Posterior vena cava (tissue), 2 donors: ENCODE measurements at places on chromosomes 7 and 10. TPM values are rescaled to one million over a fixed set of nuclear protein-coding genes. Genes with fewer than 3 reads are reported as not detected.

GRCh38 chr7:153017223-153017622 is 257.7 kb downstream of the ACTR3B start:
- DNase-seq, result no peak

DNA sequence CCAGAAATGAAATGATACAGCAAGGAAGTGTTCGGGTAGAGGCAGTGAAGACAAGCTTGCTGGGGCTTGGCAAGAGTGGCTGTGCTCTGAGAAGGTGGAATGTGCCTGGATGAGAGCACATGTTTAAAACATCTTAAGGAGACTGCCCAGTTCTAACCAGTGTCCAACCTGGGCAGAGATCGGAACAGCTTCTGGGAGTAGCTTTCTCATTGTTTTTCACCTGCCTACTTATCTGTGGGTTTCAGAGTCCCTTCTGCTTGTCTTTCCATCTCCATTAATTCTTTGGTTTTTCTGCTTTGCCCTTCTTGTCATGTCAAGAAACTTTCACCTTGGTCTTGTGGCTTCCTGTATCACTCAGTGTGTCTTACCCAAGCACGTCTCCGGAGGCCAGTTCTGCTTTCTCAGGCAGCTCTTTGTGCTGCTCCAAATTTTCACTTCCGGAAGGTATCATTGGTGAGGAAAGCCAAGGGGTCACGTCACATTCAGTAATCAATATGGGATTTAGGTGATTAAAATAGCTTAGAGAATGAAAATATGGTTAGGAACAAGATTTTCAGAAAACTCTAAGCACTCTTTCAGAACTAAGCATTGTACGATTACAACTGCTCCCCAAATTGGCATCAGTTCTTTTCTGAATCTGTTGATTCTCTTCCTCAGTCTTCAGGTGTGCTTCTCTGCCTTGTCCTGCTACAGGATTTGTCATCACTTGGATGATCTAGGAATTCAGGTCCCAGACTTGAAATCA is 5.5 kb upstream of the LAMB4 start:
- no peak for DNase-seq

GRCh38 chr10:12535656-12536055 is 186.3 kb downstream of the CAMK1D start:
- DNase-seq, result no peak

DNA sequence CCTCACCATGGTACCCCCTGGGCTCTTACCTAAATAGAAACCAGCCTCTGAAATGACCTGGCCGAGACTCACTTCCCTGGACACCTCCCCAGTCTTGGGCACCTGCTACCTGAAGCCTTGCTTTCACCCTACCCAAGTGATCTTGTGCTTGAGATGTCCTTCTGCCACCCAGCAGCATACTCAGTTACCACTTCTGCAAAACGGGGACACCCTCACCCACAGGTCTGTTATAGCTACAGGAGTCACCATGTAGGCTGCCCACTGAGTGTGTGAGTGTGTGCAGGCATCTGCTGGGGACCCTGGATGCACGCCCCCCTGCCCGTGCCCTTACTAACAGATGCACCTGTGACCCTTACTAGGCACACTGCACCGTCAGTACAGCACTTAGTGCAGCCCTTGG is 94.8 kb upstream of the PPIF start:
- DNase-seq, result no peak

- peak; percentile 94 for DNase-seq
These were observed at the start of gene CLIP2 for GRCh38 chr7:74289018-74289658. Gene CLIP2, plus strand, starts transcription at chr7:74289407. Its CDS starts 28,140 bp downstream, at chr7:74317547.

DNA sequence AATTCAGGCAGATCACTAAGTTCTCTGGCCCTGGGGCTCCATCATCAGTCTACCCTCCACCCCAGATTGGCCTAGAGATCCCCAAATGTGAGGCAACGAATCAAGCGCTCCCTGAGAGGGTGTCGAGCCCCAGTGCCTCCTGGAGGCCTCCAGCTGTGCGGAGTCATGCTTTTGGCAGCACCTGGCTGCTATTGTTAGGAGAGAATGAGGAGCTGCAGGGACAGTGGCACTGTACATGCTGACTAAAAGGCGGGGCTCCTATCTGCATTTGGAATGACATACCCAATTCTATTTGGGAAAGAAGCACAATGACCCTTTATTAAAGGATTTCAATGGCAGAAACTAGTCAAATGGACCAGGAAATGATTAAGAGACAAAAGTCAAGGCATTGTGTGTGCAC is 161.8 kb downstream of the DPY19L1 start:
- no peak for DNase-seq

DNA sequence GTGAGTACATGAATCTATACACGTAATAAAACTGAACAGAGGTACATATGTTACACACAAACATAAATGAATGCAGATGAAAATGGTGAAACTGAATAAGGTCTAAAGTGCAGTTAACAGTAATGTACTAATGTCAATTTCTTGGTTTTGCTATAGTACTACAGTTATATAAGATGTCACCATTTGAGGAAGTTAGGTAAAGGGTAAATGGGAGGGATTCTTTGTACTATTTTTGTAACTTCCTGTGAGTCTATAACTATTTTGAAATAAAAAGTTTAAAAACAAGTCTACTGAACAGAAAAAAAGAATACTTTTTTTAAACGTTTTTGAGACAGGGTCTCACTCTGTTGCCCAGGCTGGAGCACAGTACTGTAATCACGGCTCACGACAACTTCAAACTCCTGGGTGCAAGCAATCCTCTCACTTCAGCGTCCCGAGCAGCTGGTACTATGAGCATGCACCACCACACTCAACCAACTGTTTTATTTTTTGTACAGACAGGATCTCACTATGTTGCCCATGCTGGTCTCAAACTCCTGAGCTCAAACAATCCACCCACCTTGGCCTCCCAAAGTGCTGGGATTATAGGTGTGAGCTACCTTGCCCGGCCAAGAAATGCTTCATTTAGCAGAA is 71.5 kb downstream of the WAPL start:
- no peak for DNase-seq

- DNase-seq, result no peak
These were observed 24.9 kb downstream of the PPP2R2D start for GRCh38 chr10:131925716-131926115.

DNA sequence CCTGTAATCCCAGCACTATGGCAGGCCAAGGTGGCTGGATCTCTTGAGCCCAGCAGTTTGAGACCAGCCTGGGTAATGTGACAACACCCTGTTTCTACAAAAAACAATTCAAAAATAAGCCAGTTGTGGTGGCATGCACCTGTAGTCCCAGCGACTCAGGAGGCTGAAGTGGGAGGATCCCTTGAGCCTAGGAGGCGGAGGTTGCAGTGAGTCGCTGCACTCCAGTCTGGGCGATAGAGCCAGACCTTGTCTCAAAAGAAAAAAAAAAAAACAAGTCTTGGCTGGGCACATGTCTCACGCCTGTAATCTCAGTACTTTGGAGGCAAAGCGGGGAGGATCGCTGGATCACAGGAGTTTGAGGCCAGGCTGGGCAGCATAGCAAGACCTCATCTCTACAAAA is 74.6 kb upstream of the PDSS1 start:
- no peak for DNase-seq

DNA sequence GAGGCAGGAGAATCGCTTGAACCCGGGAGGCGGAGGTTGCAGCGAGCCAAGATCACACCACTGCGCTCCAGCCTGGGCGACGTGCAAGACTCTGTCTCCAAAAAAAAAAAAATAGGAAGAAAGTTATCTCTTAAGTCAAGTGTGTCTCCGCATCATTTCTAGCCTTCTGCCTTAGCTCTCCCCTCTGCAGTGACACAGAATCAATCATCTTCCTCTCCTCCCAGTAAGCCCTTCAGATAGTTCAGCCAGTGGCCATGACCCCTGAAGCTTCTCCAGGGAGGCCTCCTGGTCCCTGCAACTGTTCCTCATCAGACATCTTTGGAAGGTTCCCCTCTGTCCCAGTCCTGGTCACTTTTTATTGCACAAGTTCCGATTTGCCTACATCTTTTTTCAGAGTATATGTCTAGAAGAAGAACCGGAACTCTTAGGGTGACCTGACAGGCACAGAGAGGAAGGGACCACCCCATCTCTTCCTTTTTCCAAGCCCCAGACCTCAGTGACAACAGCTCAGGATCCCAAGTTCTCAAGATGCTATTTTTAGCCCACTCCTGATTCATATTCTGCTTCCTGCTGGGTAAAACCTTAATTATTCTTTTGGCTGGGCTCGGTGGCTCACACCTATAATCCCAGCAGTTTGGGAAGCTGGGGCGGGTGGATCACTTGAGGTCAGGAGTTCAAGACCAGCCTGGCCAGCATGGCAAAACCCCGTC is 6.6 kb upstream of the RHBDD2 start:
- no peak for DNase-seq

DNA sequence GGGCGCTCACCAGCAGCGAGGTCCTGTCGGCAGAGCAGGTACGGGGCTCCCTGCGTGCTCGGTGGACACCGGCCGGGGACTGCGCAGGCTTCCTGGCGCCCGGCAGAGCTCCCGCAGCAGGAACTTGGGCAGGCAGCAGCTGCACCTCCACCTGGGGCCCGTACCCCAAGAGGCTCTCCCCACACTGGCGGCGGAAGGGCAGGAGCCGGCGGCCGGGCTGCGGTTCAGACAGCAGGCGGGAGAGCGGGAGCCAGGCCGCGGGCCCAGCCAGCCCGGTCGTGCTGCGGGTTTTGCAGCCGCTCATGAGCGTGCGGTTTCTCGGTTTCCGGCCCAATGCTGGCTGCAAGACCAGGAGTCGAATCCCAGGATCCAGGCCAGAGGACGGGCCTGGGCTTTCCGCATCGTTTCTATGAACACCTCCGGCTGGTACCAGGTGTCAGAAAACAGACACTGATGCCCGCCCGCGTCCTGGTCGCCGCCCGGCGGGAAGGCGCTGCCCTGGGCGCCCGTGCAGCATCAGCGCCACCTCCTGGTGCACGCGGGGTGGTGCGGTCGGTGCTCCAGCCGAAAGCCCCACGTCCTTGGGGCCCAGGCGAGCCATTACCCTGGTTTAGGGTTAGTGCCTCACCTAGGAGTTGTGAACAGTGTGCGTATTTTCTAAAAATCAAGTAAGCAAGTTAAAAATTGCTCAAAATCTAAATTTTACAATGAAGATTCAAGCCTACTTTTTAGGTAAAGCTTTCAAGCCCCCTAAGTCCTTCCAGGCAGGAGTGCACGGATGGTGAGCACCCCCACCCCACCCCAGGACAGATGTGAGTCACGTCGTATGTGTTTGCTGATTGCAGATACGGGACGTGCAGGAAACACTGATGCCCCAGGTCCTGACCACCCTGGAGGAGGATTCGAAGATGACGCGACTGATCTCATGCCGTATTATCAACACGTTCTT is 47.4 kb upstream of the PRKAR1B start:
- DNase-seq, result peak; percentile 89

DNA sequence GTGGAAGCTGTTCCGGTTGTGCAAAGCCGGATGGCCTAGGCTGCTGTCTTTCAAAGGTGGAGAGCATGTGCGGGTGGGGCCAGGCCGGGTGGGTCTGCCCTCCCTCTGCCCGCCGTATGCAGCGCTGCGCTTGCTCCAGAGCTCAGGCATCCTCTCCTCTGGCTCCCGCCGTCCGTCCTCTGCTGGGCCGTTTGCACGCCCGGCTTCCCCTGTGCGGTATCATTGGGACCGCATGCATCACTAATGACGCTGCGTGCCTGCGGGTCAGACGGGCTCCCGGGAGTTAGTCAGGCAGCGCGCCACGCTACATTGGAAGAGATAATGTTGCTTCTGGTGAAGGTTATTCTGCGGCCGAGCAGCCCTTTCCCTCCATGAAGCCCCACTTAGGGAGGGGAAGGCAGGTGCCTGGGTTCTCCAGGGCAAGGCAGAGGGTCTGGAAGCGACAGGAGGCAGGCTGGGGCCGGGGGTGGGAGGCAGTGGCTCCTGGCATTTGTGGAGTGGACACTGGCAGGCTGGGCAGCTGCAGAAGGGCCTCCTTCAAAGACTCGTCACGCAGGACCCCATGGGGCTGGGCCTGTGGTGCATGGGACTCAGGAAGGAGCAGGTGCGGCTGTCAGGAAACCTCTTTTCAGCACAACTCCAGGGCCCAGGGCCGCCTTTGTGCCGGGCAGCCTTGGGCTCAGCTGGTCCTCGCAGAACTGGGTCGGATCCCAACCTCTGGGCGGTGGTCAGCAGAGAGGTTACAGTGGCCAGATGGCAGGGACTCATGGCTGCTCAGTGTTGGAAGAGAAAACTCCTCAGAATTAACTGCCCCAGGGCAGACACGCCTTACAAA is 318.5 kb downstream of the WDR37 start:
- no peak for DNase-seq

DNA sequence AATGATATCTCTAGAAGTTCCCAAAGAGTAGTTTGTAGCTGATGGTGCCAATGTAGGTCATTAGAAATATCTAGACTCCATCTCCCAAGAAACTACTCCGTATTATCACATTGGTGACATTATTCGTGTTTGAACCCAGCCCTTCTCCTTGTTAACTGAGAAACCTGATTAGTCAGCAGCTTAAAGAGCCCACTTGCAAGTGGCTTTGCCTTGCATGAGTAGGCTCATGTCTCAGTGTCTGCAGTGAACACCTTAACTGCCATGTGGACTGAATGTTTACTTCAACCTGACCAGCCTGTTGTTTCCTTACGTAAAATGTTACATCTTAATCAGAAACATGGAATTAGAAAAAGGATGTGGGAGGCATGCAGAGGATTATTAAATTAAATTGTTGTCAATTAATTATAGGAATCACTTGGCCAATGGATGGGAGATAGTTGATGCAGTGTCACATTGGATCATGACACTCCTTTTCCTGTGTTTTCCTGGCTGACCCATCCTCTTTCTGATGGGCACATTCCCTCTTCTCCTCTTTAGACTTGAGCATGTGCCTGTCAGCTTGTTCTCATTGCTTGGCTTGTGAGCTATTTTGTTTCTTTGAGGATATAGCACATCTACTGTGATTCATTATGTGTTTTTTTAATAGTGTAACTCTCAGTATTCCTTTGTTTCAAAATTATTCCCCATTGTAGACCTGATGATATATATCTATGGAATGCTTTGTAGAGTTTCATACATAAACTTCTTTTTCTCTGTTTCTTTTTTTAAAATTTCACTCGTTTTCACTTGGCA is 18.0 kb downstream of the STARD3NL start:
- no peak for DNase-seq

GRCh38 chr7:86786376-86786775 is 142.7 kb downstream of the GRM3 start:
- peak; percentile 76 for DNase-seq

GRCh38 chr10:86103391-86104101 is 263.0 kb downstream of the GRID1 start:
- no peak for DNase-seq

The TAC1 gene
- total RNA-seq, result 0.19 TPM

The SORBS1 gene
- total RNA-seq, result 1,390 TPM

The WDR86 gene
- 4.1 TPM for total RNA-seq

The FOXP2 gene
- 10.0 TPM for total RNA-seq

The ACSM6 gene
- not detected for total RNA-seq

The ANKRD61 gene
- total RNA-seq, result 0.42 TPM

The UNCX gene
- not detected for total RNA-seq

The ZNF488 gene
- not detected for total RNA-seq

The CRHR2 gene
- total RNA-seq, result 0.60 TPM
